CD4-positive, alpha-beta T cell treated with Interleukin-1 beta for 1 hour (primary cell): ENCODE measurements at places on chromosomes 12 and 14.

DNA sequence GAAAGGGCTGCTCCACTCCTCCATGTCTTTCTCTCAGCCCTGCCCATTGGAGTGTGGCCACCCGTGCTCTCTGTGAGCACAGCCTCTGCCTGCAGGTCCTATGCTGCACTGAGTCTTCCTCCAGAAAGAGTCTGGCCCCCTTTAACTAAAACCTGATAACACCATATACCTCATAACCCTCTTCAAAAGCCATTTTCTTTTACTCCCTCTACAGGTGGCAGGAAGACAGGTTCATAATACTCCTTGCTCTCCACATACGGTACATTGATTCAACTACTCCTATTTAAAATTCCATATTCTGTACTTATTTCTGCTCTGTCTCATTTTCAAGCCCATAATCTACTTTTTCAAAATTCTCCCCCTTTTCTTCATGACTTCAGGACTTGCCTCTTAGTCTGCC is 144.0 kb downstream of the HELB start:
- no peak for DNase-seq

- no peak for DNase-seq
These were observed 455.4 kb upstream of the FAR2 start for GRCh38 chr12:28693565-28694219.

DNA sequence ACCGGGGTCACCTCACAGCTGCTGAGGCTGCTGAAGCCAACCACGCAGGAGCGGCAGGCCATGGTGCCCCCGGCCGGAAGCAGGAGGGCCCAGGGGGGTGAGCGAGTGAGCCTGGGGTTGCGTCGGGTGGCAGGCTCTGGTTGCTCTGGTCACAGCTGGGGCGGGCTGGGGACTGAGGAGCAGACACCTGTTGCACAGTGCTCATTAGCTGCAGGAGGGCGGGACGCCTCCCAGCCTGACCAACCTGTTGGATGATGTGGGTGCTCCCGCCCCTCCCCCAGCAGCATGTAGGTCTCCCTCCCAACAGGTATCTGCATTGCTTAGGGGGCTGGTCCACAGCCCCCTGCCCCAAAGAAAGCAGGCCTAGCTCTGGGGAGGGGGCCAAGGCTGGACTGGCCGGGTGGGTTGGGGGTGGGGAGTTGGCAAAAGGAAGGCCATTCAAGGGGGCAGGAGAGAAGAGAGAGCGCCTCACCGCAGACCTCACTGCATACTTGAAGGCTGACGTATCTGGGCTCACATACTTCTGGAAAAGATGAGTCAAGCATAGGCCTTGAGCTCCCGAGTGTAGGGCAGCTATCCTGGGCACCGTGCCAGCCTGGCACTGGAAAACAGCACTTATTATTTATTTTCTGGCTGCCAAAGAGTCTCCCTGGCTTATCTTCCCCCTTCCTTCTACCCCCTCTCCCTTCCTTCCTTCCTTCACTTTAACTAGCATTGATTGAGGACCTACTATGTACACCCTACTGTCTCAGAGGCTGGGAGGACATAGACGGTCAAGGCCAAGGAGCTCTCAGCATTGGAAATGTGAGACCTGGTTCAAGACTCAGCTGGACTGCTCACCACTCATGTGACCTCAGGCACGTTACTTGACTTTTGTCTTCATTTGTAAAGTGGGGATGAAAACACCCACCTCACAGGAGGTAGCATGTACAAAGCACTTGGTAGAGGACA is at the start of gene KRT80:
TSS of gene KRT80 (minus strand) at position 174 of the 951 bp plus-strand sequence. CDS start at position 62, 112 bp downstream.
- DNase-seq, result peak; percentile 53

GRCh38 chr12:92431146-92431545 is 271.6 kb upstream of the PLEKHG7 start:
- DNase-seq, result peak; percentile 17

DNA sequence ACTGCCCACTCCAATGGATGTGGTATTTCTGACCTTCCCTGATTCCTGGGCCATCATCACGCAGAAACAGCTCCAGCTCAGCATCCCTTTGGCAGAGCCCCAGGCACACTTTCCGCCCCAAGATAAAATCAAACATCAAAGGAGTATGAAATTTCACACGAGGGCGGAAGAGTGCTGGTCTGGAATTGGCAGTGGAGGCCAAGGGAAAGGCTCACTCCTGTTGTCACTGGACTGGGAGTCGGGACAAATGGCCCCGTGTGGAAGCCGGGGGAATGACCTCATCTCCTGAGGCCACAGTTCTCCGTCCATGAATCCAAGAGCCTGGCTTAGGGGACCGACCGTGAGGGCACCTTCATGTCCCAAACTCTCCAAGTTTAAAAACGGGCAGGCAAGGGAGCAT is 40.9 kb downstream of the FZD10 start:
- DNase-seq, result no peak

DNA sequence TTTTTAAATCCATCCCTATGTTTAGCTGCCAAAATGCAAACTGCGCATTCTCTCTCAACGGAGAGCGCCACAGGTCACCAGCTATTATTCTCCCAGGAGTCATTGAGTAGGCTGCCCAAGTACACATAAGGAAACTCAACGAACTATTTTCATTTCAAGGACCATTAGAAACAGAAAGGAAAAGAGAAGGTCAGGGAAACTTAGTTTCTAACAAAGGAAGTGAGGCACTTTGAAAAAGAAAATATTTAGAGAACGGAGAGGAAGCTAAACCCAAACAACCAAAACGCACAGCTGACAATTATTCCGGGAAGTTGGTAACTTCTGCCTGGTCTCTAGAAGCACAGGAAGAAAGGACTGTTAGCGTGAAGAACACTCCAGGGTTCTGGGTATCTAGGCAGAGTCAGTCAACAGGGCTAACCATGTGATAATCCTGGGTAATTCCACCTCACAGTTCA is 23.5 kb downstream of the GPHB5 start:
- no peak for DNase-seq

- DNase-seq, result no peak
These were observed 385.6 kb downstream of the GRIN2B start for GRCh38 chr12:13595536-13596443.

- no peak for DNase-seq
These were observed 54.1 kb upstream of the ARHGAP5 start for GRCh38 chr14:32022938-32023466.

GRCh38 chr12:68939505-68939904 is 6.5 kb upstream of the CPM start:
- DNase-seq, result no peak

DNA sequence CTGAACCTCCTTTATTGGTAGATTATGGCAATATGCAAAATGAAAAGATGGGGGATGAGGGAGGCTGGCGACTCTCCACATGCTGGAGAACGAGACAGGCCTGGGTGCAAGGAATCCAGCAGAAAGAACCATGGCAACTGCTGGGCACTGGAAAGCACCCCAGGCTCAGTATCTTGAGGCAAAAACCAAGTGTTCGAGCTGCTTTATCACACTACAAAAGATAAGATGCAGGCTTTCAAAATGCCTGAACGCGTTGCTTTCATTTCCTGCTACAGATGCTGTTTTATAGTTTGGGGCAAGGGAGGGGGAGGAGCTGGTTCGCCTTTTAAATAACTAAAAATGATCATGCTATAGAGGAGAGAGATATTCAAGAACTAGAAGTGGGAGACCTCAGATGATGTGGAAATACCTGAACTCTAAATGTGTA is 38.9 kb downstream of the NIN start:
- DNase-seq, result peak; percentile 29

- no peak for DNase-seq
These were observed 55.2 kb upstream of the RIN3 start for GRCh38 chr14:92458136-92459029.

- no peak for DNase-seq
These were observed 55.3 kb downstream of the PPM1H start for GRCh38 chr12:62879691-62880090.

DNA sequence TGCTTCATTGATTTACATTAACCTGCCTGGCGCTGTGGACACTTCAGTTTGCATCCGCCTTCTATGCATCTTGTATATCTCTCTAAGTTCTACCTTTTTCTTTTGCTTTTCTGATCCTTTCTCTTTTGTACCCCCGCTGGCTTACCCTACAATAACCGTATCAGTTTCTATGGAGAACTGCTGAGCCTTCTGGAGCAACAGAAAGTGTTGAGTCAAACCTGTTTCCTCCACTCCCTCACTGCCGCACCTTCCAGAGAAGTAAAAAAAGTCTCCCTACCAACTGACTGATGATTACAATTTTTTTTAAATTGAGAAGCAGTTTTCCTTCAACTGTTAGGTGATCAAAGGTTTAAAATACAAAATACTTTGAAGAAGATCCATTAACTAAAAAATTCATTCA is 17.4 kb downstream of the EXD2 start:
- no peak for DNase-seq

DNA sequence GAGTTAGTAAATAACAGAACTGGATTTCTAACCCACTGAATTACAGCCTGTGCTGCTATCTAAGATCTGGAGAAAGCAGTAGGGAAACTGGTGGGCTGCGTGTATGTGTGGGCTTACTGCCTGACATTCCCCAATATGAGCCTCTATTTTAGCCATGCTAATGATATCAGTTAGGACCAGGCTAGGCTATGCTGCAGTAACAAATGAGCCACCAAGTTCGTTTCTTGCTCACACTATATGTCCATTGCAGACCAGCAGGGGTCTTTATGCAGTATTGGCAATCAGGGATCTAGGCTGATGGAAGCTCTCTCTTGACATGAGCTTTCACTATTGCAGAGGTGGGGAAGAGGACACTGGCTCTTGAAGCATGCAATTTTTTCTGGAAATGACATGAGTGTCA is 40.4 kb downstream of the FOS start:
- no peak for DNase-seq

DNA sequence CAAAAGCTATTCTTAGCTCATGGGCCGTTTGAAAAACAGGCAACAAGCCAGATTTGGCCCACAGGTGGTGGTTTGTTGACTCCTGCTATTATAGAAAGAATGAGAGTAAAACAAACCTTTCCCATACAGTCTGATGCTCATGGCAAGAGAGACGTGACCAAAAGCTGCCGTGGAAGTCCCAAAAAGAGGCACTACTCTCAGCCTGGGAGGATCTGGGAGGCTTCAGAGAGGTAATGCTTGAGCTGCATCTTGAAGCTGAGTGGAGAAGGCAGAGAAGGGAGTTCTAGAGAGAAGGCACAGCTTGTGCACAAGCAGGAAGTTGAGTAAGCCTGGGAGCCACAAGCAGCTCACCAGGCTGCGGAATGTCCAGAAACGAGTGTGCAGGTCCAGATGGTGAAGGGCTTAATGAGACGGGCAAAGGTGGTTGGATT is 9.6 kb downstream of the PLXNC1 start:
- peak; percentile 25 for DNase-seq
